Erythroblast (primary cell): ENCODE measurements at places on chromosomes 4 and X.

DNA sequence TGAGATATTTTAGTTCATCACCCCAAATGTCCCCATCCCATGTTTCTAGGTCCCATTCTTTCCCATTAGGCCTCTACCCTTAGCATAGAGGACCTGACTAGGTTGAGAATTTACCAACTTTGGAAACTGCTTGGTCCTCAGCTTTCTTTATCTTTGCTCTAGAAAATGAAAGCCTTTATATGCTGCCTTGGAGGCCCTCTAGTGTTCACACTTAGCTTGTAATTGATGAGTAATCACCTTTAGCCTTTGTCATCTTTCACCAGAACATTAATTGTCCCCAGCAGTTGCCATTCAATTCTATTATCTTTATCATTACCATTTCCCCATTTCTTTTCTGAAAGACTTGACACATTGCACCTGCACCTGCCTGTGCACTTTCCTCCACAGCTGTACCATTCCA lies 589.2 kb upstream of the NR3C2 start:
- DNase-seq: no peak

GRCh38 chr4:67122029-67122428 lies 423.3 kb downstream of the CENPC start:
- peak; percentile 2 for DNase-seq

DNA sequence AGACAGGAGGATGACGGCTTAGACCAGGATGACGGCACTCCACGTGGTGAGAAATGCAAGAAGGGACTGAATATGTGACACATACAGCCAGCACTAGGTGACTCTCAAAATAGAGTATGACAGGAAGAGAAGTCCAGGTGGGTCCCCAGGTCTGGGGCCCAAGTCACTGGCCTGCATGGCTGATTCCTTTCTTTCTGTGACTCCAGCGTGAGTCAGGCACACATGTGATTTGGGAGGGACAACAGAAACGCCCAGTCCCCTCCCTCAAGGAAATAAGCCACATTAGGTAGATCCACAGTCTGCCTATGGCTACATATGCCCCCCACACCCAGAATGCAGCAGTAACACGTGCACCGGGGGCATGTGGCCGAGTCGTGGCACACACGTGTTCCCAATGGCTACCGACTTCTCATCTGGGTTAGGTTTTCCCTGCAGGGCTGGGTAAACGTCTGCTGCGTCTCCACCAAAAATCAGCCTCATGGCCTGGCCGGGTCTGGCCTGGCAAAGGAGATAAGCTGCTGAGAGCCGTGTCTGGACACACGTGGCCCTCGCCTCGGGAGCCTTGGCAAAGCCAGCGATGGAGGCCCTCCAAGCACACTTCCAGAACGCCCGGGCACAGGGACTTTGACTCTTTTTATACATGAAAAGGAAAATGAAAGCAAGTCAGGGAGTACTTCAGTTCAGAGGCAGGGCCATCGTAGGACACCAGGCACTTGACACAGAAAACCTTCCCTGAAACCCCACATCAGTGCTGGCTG lies 19.3 kb downstream of the SEL1L3 start:
- peak; percentile 21 for DNase-seq

GRCh38 chrX:139126493-139126892 lies 404.0 kb upstream of the F9 start:
- peak; percentile 4 for DNase-seq

DNA sequence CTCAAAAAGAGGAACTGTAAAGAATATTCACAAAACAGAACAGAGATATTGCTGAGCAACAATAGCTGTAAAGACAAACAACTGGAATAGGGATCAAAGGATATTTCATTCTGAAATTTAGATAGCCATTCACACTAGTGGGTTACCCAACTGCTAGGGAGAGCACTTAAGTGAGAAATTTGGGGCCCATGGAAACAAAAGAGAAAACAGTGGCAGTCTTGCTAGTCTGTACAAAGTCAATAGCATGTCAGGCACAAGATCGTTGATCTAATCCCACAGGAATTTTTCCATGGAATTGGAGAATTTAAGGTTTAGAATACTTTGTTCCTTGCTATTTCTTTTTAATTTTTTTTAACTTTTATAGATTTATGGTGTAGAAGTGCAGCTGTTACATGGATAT lies 467.0 kb downstream of the PCDH18 start:
- DNase-seq: no peak

DNA sequence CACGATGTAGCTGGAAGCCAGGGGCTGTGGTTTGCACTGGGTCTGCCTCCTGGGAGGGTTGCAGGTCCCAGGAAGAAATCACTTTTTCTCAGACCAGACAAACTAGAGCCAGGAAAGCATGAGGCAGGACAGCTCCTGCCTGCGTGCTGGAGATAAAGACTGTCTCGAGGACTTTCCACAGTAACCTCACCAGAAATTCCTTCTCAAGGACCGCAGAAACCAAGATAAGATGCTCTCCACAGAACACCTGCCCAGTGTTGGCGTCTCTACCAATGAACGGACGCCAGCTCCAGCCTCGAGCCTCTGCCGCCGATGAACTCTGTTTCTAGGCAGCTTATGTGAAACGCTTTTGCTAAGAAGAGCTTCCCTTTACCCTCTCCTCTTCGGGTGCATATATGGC lies 76.9 kb upstream of the AFAP1 start:
- no peak for DNase-seq

GRCh38 chr4:184815046-184815877 lies 10.5 kb downstream of the ACSL1 start:
- peak; percentile 54 for DNase-seq

GRCh38 chr4:127284236-127284635 lies 348.5 kb upstream of the INTU start:
- no peak for DNase-seq

GRCh38 chrX:74434336-74434735 lies 13.0 kb downstream of the SLC16A2 start:
- no peak for DNase-seq

DNA sequence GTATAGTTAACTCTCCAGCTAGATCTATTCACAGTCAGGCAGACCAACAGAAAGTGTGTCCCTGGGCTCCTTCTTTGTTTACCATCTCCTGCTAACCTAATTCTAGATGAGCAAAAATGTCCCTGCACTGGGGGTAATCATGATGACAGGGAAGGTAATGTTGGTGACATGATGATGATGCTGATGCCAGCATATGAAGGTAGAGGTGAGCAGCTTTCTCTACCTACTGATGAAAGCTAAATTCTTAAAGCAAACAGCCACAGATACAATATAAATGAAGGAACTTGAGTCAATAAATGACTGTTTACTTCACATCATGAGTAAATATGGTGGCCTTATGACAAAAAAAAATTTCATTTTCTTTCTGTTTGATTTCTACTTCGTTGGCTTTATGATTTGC lies 78.5 kb downstream of the NKX6-1 start:
- no peak for DNase-seq

DNA sequence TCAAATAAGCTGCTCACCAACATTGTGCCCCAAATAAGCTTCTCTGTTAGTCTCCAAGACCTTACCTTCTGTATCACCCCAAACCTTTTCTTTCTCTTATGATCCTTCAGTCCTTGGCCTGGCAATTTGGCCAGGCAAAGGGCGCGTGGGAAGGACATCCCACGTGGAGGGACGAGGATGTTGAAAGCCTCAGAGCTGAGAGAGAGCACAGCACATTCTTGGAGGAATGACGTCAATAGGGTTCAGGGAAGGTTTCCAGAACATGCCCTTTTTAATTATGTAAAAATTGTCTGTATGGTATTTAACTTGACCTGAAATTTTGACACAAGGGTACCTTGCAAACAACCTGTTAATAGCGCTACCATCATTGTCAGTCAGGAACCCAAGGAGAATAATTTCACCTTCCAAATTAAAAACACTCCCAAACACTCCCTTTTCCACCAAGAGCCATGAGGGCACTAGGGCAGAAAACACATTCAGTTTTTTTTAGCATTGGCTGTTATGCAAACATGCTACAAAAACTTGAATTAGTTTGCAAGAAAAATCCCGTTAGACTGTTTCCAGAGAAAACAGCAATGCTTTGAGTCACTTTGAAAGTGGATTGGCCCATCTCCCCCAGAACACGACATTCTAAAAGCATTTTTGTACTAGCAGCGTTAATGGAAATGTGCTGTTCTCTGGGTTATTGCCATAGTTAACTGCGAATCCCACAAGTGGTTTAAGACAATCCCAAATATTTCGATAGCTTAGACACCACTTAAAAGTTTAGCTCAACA lies 183.2 kb upstream of the PUDP start:
- DNase-seq: no peak

DNA sequence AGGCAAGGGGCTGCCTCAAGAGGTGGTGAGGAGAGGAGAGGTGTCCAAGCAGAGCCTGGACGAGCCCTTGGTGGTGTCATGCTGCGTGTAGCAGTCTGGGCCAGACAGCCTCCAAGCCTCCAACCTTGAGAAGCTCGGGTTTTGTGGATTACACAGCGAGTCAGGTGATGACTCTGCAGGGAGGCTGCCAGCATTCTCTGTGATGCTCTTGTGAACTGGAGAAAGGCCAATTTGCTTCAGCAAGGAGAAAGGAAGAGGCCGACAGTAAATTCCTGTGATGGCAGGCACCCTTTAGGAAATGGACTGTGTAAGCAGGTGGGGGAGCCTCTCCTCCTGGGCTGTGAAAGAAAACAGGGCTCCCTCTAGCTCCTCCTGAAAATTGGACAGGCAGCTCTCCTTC lies 36.0 kb upstream of the CD99L2 start:
- DNase-seq: peak; percentile 4

DNA sequence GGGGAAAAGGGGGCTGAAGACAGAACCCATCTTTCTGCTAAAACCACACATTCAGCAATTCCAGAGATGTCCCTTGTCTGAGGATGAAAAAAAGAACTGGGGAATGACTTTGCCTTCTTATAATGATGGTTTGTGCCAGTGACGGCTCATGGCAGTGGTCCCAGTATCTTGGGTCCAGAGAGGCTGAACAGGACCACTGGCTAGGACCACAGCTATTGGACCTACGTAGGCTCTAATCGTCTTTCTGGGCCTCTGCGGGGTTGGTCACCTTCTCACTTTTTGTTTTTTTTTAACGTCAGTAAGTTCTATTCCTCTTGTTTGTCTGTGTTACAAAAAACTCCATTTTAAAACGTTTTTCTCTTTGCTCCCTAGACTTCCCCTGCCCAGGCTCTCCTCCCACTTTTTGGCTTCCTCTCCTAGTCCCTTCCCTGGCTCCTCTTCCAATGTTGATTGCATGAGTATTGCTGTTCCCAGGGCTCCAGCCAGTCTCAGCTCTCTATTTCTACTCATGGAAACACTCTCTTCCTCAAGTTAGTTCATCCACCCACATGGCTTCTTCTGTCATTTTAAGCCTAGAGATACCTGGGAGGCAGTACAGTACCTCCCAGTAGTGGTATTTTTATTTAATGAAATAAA lies 52.6 kb upstream of the STX18 start:
- DNase-seq: no peak

GRCh38 chrX:125947501-125947900 lies 218.6 kb downstream of the DCAF12L2 start:
- DNase-seq: no peak

DNA sequence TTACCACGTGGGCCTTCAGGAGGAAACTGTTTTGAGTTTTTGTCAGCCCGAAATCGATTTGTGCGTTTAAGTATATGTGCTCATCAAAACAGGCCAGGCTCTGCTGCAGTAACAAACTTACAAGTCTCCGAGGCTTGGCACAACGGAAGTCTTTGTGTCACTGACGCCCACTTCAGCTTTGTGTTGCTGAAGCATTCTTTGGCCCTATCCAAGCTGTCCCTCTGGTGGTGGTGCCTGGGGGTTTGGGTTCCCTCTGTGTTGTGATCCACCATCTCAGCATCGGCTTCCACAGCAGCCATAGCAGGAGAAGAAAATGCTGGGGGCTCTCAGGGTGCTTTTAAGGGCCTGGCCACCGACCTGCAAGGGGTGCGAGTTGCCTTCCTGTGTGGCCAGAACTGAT lies 176.4 kb downstream of the PTTG2 start:
- DNase-seq: no peak

GRCh38 chrX:80285131-80285773 lies 135.0 kb upstream of the TENT5D start:
- DNase-seq: peak; percentile 21
